ENCODE measurements at places on chromosomes 6 and 20.

DNA sequence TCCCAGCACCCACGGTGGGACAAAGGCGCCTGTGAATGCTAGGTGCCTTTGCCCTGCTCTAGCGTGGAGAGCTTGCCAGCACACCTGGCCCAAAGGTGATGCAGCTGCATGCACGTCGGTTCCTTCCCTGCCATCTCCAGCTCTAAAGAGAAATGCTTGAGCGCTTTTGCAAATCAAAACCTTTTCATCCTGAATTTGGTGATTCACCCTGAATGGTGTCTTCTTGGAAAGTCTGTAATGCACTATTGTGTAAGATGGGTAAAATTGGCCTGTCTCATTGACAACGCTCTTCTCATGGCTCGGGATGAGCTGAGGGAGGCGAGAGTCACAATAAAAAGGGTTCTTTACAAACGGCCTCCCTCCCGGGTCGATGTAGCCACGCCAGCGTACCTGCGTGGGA lies 103.1 kb upstream of the ID4 start:
- DNase-seq: no peak

DNA sequence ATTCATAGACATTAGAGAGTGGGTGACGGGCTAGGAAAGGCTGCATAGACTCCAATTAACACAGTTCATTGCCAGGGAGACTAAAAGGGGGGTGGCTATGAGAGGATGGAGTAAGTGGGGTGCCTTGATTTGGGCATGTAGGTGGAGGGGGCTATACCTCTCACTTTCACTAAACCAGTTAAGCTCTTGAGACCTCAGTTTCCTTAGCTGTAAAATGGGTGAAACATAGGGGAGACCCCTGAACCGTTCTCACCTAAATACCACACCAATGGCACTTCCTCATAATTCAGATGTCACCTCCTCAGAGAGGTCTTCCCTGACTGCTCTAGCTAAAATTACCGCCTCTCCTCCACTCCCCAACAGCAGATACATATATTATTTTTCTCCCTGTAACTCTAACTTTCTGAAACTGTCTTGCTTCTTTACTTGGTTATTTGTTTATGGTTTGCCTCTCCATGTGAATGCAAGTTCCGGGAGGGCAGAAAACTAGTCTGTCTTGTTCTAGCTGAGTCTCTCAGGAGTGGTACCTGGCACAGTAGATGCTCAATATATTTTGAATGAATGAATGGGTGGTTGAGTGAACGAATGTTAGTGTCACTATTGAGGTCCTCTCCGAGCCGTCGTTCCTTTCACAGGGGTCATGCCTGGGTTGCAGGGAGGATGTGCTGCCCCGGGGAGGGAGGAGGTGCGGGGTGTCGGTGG lies 615 bp upstream of the EYA2 start:
- DNase-seq: no peak

- no peak for DNase-seq
Observed at GRCh38 chr20:58389968-58390658, 1.1 kb downstream of the VAPB start.

DNA sequence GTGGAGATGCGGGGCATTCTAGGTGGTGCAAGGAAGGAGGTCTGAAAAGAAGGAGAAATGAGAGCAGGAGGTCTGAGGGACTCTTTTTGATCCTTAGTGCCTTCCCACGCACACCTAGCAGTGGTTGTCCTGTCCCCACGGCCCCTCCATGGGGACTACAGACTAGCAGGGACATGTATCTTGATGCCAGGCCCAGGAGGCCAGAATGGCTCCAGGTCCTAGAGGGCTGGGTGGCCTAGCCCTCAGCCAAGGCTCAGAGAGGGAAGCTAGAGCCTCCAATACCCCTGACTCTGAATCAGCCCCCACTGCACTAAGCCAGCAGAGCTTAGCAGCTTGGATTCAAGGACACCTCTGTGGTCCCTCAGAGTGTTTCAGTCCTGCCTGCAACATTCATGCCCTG lies 16.7 kb upstream of the BLCAP start:
- no peak for DNase-seq

DNA sequence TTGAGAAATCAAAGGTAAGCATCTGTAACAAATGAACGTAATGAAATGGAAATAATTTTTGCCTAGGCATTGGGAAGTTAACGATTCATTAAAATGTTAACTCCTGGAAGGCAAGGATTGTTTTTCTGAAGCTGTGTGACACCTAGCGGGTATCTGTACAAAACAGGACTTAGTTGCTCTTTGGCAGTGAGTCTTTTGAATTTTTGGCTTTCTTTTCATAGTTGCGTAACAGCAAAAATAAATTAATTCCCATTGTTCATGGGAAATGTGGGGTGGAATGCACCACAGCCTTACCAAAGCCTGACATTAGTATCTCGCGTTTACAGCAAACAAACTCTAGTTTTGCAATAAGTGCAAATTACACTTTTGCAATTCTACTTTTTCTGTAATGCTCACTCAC lies 92.7 kb upstream of the DTNBP1 start:
- DNase-seq: no peak

DNA sequence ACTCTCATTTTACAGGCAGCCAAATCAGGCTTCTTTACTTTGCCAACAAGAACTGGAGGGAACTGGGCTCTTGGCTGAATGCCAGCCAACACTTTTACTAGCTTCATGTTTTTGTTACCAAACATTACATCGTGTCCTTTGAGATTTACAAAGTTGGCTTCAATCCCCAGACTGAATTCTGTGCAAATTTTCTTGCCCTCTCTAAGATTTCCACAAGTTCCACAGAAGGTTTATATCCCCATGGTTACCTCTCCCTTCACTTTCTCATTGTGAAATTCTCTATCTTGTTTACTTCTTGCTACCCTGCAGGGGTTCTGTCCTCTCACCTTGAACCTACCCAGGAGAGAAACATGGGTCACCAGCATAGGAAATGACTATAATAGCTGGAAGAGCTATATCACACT lies 37.6 kb upstream of the PLCB1 start:
- DNase-seq: no peak

GRCh38 chr6:166625356-166625755 lies 1.7 kb downstream of the RPS6KA2 start:
- no peak for DNase-seq

DNA sequence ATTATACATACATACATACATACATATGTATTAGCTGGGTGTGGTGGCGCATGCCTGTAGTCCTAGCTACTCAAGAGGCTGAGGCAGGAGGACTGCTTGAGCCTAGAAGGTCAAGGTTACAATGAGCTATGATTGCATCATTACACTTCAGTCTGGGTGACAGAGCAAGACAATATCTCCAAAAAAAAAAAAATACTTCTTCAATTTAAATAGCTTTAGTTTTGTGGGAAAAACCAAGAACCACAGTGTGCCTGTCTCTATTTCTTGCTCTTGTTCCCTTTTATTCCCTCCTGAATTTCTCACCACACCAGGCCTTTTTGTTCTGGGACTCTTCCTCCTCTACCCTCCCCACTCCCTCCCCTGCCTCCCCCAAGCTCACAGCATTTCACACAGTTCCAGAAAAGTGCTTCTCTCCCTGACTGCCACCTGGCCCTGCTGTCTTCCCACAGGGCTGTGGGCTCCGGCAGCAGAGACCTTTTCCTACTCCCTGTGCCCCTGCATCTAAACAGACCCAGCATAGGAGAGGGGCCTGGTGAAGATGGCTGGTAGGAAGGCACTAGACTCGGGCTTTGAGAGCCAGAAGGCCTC lies 1.3 kb downstream of the C20orf203 start:
- DNase-seq: no peak
